Right renal cortex interstitium (tissue), 3 donors: ENCODE measurements at places on chromosomes 2 and 18. TPM values are rescaled to one million over a fixed set of nuclear protein-coding genes. Genes with fewer than 3 reads are reported as not detected.

DTYMK gene
- polyA plus RNA-seq: 37.4 TPM

FBXO41 gene
- 1.9 TPM for polyA plus RNA-seq

SMARCAL1 gene
- polyA plus RNA-seq: 28.3 TPM

PPP4R3B gene
- 84.6 TPM for polyA plus RNA-seq

MATN3 gene
- polyA plus RNA-seq: 3.4 TPM

DNAJC5G gene
- polyA plus RNA-seq: 0.58 TPM

SRD5A2 gene
- polyA plus RNA-seq: 0.06 TPM

ALPG gene
- not detected for polyA plus RNA-seq

SLC23A3 gene
- 21.4 TPM for polyA plus RNA-seq

COPS9 gene
- 62.4 TPM for polyA plus RNA-seq

ANKRD30BL gene
- 0.64 TPM for polyA plus RNA-seq

OTOF gene
- polyA plus RNA-seq: 0.11 TPM

NGEF gene
- polyA plus RNA-seq: 2.3 TPM

TXNDC9 gene
- polyA plus RNA-seq: 47.4 TPM

MROH2A gene
- polyA plus RNA-seq: 0.22 TPM

SLC4A5 gene
- polyA plus RNA-seq: 1.4 TPM

TMEM37 gene
- polyA plus RNA-seq: 45.0 TPM

KIF1A gene
- polyA plus RNA-seq: 9.0 TPM

ANKRD62 gene
- not detected for polyA plus RNA-seq

CYBRD1 gene
- 46.4 TPM for polyA plus RNA-seq

UGT1A4 gene
- not detected for polyA plus RNA-seq

RBM44 gene
- 0.51 TPM for polyA plus RNA-seq

KCNF1 gene
- 1.1 TPM for polyA plus RNA-seq

CREG2 gene
- 0.68 TPM for polyA plus RNA-seq

INPP1 gene
- polyA plus RNA-seq: 14.0 TPM

OTOS gene
- polyA plus RNA-seq: 0.33 TPM

C2orf72 gene
- polyA plus RNA-seq: 3.2 TPM

DLGAP1 gene
- polyA plus RNA-seq: 4.8 TPM
